Cardiac septum (tissue), 1 donor: ENCODE measurements at places on chromosomes 16 and 17. TPM values are rescaled to one million over a fixed set of nuclear protein-coding genes. Genes with fewer than 3 reads are reported as not detected.
A peak's percentile ranks its signal among the peaks of the same experiment; 100 is the strongest.

DNA sequence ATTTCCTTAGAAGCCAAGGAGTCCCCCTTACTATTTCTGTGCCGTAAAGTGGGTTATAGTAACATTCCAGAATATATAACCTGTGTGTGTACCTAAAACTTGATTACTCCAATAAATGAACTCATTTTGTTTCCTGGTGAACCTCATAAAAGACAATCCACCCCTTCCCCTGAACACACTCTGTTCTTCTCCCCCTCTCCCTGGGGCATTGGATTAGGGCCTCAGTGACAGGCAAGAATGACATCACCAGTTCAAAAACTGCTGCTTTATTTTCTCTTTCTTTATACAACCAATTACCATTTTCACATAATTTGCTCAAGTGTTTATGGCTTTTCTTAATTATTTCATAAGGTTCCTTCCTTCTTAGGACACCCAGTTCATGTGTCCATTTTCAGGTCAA is 17.4 kb downstream of the AARSD1 start:
- no peak for DNase-seq

- no peak for DNase-seq
Observed at GRCh38 chr16:88967830-88968588, 9.0 kb downstream of the CBFA2T3 start.

- no peak for DNase-seq
Observed at GRCh38 chr17:42775534-42776098, 2.4 kb downstream of the VPS25 start.

DNA sequence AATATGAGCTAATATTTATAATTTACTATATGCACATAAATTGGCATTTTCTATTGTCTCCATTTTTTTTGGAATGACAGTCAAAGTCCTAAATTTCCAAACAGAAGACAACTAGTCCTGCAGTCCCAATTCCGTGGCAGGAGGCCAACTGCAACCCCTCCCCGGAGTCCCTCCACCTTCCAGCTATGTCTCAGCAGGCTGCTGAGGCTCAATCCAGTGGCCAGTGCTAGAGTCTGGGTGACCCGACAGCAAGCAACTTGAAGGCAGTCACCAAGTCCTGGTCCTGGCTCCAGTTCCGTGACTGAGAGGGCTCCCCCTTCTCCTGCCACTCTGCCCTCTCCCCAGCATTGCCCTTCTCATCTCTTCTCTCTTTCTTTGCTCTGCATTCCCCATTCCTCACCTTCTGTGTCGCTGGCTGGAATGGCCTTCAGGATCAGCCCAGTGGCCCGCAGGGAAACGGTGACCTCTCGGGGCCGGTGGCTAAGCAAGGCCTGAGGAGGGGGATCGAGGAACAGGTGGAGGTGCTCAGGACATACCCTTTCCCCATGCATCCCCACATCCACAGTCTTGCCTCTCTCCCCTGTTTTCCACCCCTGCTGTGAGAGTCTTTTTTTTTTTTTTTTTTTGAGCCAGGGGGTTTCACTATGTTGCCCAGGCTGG is 22.4 kb upstream of the MFSD6L start:
- no peak for DNase-seq

DNA sequence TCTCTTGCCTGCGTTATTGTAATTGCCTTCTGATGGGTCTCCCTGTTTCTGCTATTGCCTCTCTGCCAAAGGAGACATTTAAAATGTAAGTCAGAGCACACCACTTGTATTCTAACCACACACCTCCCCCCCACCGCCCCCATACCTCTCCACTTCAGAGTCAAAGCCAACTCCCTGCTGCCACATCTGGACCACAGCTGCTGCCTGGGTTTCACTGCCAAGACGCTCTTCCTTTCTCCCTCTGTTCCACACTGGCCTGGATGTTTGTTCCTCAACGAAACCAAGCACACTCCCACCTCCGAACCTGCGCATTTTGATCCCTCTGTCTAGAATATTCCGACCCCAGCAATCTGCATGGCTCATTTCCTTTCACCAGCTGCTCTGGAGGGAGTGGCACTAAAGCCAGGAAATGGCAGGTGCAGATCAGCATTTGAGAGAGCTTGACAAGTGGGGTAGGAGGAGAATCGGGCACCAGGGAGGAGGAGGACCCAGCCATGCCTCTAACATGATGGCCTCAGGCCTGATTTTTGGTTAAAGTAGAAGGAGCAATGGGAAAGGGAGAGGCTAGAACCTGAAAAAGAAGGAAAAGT is 92.4 kb upstream of the HS3ST2 start:
- DNase-seq = no peak

DNA sequence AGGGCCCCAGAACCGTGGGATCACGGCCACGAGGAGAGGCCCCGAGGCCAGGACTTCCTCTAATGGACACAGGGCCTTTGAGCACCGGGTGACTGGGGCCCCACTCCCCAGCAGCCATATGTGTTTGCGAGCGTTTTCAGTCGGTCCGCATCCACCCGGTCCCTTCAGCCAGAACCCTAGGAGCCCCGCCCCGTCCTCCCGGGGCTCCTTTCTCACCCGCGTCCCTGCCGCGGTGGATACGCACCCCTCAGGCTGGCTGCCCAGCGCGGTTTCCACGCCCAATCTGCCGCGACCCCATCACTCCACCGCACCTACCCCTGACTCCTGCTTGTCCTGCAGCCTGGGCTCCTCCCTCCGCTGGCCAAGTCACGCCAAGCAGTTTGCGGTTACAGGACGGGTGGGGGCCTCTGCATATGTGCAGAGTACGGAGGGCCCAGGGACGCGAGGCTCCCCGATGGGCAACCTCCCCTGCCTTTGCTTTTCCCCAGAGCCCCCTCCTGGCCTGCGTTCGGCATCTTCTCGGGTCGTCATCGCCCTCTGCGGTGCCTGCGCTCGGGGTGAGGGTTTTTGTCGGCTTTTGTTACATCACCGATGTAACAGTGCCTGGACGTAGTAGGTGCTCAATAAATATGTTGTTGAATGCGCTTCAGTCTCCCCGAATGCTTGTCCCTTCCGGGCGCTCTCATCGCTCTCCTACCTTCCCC is 1.0 kb upstream of the TTYH2 start:
- no peak for DNase-seq

- DNase-seq = no peak
Observed at GRCh38 chr17:15240644-15241043, 24.5 kb downstream of the PMP22 start.

GRCh38 chr17:16976725-16977550 is 5.0 kb upstream of the TNFRSF13B start:
- no peak for DNase-seq

DNA sequence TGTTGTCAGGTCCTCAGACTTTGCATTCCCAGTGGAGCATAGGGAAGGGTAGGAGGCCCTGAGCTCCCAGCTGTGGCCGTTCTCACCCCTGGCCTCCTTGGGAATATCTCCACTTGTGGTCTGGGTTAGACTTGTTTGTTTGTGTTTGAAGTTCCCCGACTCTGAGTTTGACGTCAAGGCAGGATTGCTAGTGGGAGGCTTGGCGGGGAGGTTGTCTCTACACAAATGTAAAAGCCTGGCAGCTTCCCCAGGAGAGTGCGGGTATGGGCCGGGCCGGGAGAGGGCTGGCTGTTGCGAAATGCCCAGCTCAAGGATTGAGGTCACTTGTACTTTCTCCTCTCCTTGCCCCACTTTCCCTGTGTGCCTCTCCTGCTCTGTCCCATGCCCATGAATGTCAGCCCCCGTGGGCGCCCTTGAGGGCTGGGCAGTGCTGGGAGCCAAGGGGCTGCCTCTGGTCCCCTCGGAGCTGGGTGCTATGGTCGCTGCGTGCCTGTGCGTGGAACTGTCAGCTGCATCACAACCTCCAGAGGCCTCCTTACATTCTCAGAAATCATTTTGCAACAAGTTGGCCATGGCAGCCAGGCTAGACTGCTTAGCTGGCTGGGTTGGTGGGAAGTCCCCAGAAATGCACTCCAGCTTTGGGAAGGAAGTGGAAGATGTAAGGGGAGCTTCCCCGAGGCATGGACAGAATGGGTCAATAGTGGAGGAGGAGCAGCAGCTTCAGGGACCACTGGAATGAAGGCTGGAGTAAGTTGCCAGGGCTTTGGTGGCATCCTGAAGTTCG is 84.3 kb downstream of the KSR1 start:
- peak; percentile 89 for DNase-seq

- DNase-seq = no peak
Observed at GRCh38 chr16:56989988-56990387, 631 bp downstream of the NLRC5 start.

GRCh38 chr17:83031321-83031945 is 48.0 kb upstream of the METRNL start:
- DNase-seq = no peak

- no peak for DNase-seq
Observed at GRCh38 chr16:1926271-1926670, 8.1 kb upstream of the HS3ST6 start.

DNA sequence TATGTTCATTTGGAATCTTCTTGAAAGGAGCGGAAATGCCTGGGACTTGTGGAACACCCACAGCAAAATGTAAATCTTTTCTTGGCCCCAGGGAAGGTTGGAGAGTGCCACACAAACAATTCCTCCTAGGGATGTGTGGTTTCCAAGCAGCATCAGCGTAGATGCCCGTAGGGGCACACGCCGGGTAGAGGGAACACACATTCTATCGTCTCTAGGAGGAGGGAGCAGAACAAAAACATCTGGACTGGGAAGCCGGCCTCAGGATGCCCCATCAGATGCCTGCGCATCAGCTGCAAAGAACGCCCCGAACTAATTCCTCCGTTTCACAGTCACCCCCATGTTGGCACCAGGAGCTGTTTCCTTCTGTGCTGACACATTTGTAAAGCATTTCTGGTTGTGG is 357.9 kb upstream of the ZFHX3 start:
- no peak for DNase-seq

GRCh38 chr16:12398029-12398682 is 405.5 kb downstream of the CPPED1 start:
- no peak for DNase-seq

DNA sequence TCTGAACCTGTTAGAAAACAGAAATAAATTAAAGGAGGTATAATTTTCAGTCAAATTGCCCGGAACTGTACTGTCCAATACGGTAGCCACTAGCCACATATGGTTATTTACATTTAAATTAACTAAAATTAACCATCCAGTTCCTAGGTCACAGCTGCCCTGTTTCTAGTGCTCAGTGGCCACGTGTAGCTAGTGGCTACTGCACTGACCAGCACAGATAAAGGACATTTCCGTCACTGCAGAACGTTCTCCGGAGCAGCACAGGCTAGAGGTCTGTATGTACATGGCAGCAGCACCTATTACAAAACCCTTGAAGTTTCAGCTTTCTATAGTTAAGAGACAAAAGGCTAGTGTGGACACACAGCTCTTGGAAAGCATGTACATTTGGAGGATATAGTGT is 33.7 kb downstream of the CPSF4L start:
- DNase-seq = no peak

DNA sequence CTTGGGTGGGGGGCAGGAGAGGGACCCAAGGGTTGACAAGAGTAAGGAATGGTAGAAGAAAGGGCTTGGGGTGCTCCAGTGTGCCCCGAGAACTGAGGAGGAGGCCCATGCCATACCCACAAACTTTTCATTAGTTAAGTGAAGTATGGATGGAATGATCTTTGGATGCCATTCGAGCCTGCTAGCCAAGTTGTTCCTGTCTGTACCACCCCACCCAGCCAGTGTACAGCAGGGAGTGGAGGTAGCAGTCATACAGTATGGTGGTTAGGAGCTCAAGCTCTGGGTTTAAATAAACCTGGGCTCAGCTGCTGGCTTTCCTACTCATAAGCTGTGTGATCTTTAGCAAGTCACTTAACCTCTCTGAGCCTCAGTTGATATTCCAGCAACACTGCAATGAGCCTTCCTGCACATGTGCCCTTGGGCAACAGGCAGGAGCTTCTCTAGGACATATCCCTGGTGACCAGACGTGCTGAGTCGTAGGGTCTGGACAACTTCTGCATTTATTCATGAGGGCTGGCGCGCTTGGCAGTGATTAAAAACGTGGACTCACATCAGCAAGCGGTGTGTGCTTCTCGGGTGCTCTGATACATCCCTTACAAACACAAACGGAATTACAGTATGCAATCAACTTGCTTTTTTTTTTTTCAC is 22.9 kb downstream of the ITPRIPL2 start:
- DNase-seq = no peak

- no peak for DNase-seq
Observed at GRCh38 chr17:57699751-57700219, 45.3 kb downstream of the CCDC182 start.

DNA sequence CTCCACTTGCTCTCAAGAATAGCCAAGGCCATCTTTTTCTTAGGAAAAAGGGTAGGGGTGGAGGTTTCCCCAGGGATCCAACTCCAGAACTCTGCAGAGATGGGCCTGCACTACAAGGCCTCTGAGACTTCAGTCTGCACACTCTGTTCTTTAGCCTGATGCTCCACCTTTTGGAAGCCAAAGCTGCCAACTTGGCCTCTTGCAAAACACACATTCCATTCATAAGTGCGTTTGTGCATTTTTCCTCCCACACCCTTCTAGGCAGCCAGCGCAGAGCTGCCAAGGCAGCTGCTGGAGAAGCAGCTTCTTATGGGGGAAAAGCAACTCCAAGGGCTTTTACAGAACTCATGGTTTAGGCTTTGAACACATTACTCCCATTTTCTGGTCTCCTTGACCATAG is 45.3 kb downstream of the REXO5 start:
- no peak for DNase-seq

DNA sequence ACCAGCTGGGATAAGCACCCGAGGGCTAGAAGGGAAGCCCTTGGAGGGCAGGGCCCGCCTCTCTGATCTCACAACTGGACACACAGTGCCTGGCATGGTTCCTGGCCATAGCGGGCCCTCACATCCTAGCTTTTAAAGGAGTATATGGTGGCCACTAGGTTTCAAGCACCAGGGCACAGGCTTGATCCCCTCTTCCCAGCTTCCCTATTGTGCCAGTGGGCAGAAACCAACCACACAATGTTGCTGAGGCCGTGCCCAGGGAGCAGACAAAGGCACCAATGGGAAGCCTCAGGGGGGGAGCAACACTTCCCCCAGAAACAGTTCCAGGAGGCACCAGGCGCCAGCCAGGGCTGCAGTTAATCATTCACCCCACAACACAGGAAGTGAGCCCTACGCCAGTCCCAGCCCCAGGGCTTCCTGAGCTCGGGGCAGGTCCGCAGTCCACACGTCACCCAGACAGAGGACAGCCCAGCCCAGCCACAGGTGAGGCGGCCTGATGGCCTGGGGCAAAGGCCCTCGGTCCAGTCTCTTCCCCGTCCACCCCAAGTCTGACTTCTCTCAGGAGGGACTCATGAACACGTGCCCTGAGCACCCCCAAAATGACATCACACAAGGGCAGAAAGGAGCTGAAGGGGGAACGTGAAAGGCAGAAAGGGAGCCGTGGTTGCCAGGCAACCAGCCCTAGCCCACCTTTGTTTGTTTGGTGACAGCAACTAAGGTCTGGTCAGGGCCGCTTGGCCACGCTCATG is 12.8 kb downstream of the SMIM5 start:
- DNase-seq = no peak

NUBP1 gene
- 44.6 TPM for total RNA-seq

DRC7 gene
- not detected for total RNA-seq

HLF gene
- total RNA-seq = 9.8 TPM

CCDC78 gene
- 0.16 TPM for total RNA-seq

ADAMTS18 gene
- total RNA-seq = not detected

ICAM2 gene
- total RNA-seq = 22.0 TPM

CFAP20 gene
- total RNA-seq = 36.7 TPM

HEATR9 gene
- total RNA-seq = not detected

FBXW10 gene
- 0.51 TPM for total RNA-seq

LPO gene
- not detected for total RNA-seq

CD300E gene
- 0.67 TPM for total RNA-seq

KRTAP3-1 gene
- not detected for total RNA-seq

GALK1 gene
- 11.5 TPM for total RNA-seq

ABI3 gene
- 6.0 TPM for total RNA-seq

SDK2 gene
- 3.0 TPM for total RNA-seq

PPL gene
- 5.6 TPM for total RNA-seq
